Activated T-cell treated with anti-CD3 and anti-CD28 coated beads for 1 hour (primary cell): ENCODE measurements at places on chromosomes 2 and 18.

- DNase-seq, result no peak
Measured at GRCh38 chr2:105399207-105399861, 483 bp upstream of the FHL2 start.

DNA sequence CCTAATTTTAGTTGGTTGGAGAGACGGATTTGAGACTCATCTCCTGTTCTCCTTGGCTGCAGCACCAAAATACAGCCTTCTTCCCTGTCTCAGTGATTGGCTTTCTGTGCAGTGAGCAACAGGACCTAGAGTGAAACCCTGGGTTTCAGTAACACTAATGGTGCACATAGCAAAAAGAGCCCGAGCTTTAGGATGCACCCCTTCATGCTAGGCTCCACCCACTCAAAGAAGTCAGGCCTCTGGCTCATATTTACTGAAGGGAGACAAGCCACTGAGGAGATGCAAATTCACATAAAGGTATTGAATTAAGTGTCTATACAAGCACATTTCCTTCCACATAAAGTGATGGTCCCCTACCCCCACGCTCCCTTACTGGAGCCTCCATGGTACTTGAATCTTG is 131.9 kb upstream of the CHAC2 start:
- DNase-seq, result no peak

DNA sequence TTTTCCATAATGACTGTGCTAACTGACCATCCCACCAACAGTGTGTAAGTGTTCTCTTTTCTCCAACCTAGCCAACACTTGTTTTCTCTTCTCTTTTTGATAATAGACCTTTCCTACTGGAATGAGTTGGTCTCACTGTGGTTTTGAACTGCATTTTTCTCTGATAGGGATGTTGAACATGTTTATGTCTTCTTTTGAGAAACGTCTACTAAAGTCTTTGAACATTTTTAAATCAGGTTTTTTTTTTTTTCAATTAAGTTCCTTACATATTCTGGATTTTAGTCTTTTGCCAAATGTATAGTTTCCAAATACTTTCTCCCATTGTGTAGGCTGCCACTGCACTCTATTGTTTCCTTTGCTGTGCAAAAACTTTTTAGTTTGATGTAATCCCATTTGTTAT is 405.5 kb upstream of the FIGN start:
- DNase-seq, result no peak

DNA sequence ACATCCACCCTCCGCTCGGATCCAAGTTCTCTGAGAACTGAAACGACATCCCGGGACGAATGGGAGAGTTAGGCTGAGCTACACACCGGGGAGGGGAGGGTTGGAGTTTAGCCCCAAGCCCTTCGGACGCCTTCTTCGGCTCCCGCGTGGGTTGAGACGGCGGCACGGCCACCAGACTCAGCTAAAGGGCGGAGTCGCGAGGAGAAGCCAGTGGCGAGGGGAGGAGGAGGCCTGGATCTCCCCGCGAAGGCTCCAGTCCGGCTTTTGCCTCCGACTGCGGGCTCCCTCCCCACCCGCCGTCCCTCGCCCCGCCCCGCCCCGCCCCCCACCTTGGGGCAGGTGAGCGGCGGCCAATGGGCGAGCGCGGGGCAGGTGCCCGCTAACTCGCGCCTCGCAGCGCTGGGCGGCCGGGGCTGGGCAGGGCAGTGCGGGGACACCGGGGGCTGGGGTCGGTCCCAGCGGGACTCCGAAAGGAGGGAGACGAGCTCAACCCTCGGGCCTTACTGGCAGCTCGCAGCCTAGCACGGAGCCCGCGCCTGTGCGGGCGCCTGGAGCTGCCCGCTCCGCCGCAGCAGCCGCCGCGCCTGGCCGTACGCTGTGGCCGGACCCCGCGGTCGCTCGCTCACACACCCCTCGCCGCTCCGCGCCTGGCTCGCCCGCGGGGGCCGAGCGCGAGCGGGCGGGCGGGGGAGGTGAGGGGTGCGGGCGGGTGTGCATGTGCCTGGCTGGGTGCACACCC is at the start of gene EMX1:
Gene EMX1 (plus strand): TSS at position 382 of the 739 bp plus-strand sequence. CDS start 334 bp downstream, at position 716.
- peak; percentile 24 for DNase-seq

DNA sequence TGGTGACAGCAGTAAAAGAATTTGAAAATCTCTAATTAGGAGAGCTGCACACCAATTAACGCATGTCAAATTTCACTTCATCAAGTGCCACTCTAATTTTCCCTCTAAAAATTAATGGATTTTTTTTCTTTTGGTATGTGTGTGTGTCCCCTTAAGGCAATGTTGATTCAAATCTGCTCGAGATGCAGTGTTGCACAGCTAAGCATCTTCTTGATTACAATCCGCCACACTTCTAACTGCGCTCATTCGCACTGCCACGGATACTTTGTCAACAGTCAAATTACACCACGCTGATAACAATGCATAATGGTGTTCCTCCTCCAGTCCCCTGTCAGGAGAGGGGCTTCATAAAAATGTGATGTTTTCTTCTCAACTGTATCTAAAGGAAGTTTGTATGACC is 261.4 kb downstream of the MEIS1 start:
- no peak for DNase-seq

GRCh38 chr18:45877403-45877802 is 51.9 kb downstream of the SIGLEC15 start:
- no peak for DNase-seq

- DNase-seq, result no peak
Measured at GRCh38 chr2:239955989-239956817, 68.9 kb downstream of the NDUFA10 start.

- no peak for DNase-seq
Measured at GRCh38 chr2:47079515-47080412, 75.3 kb downstream of the STPG4 start.

GRCh38 chr2:240259924-240260529 is 119.6 kb upstream of the OTOS start:
- DNase-seq, result no peak

DNA sequence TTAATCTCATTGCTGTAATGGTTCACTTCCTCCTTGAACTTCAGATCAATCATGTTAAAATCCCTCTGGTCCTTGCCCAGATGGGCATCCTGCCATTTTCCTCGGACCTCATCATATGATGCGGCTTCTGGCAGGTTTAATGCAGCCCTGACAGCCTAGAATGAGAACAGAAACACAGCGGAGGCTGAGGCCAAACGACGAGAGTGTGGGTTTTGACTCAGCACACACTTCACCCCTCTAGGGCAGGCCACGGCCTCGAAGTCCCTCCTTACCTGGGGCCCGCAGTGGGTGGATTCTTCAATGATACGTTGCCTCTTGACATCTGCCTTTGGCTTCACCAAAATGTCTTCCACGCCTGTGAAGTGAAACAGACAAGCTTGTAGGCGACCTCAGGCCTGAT is 56.8 kb downstream of the POLR1A start:
- no peak for DNase-seq

GRCh38 chr2:227655454-227655853 is 11.2 kb upstream of the SCYGR5 start:
- DNase-seq, result no peak

- DNase-seq, result no peak
Measured at GRCh38 chr18:23460285-23461273, 7.5 kb downstream of the RIOK3 start.

DNA sequence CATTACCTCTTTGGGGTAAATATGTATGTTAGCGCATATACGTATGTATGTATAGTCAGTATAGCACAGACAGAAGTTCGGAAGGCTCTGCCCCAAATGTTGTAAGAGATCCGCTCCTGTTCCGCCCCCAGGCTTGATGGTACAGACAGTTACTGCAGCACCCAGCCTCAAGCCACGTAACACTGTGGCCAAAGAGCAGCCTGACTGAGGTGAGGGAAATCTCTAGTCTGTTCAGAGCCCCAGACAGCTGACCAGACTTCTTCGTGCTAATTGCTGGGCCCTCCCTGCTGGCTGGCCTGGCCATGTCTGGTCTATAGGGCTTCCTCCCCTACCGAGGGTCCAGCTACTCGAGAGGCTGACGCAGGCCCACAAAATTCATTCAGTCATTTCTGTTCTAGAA is 7.8 kb downstream of the CRACDL start:
- DNase-seq, result no peak

DNA sequence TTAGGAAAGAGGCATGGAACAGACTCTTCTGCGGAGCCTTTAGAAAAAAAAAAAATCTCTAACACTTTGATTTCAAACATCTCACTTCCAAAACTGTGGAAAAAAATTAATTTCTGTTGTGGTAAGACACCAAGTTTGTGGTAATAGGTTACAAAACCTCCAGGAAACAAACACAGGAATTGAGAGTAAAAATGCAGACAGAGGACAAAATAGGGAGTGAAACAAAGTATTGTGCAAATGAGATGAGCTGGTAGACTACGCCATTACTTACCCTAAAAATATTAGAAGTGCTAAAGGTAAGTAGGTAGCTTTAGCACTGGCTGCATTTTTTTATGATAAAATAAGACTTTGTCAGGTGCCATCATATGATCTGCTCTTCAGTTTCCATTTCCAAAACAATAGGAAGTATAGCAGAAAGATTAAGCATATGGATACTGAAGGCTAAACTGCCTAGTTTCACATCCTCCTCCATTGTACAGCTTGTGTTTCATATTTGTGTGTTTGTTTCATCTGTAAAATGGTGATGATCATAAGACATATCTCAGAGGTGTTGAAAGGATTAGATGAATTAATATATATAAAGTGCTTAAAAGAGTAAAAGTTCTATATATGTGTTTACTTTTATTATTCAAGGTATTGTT is 309.2 kb downstream of the NR4A2 start:
- DNase-seq, result no peak

DNA sequence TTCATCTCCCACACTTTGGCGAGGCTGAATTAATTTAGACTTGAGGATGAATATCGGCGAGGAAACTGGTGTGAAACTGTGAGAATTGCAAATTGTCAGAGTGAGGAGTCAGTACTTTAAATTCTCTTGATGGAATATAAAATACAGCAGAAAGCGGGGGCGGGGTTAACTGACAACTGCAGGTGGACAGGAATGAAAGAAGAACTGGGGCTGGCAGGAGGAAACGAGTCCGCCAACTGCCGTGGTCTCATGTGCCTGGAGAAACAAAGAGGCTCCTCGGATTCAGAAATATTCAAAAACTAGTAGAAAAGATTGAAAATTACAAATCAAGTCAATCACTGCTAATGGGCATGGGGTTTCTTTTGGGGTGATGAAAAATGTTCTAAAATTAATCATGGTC is 44.3 kb downstream of the MOGAT1 start:
- no peak for DNase-seq

DNA sequence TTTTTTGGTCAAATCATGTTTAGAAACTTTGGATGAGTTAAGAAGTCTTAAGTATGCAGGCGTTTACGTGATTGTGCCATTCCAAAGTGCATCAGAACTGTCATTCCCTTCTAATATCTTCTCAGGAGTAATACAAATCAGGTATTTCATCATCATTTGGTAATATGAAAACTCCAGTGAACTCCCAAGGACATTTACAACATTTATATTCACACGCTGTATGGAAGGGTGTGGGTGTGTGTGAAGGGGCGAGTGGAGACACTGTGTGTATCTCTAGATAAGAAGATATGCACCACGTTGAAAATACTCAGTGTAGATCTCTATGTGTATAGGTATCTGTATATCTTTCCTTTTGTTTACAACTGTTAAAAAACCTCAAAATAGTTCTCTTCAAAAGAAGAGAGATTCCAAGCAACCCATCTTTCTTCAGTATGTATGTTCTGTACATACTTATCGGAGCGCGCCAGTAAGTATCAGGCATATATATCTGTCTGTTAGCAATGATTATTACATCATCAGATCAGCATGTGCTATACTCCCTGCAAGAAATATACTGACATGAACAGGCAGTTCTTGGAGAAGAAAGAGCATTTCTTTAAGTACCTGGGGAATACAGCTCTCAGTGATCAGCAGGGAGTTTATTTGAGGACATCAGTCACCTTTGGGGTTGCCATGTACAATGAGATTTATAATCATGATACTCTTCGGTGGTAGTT is 29.3 kb downstream of the COX7A2L start:
- no peak for DNase-seq

DNA sequence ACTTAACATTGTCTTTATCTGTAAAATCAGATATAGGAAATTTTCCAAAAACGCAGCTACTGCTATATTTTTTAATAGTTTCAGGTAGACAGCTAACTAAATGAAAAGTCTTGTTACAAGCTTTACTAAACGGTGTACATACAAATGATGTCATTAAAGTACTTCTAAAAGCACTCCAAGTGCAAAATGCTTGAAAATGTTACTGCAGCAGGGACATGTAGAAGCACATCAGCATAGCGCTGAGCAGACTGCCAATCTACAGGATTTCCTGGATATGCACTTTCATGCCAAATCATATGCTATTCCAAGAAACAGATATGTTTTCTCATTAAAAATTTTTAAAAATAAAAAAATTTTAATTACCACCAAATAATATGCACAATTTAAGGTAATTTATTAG is 61.7 kb downstream of the SMAD2 start:
- no peak for DNase-seq

DNA sequence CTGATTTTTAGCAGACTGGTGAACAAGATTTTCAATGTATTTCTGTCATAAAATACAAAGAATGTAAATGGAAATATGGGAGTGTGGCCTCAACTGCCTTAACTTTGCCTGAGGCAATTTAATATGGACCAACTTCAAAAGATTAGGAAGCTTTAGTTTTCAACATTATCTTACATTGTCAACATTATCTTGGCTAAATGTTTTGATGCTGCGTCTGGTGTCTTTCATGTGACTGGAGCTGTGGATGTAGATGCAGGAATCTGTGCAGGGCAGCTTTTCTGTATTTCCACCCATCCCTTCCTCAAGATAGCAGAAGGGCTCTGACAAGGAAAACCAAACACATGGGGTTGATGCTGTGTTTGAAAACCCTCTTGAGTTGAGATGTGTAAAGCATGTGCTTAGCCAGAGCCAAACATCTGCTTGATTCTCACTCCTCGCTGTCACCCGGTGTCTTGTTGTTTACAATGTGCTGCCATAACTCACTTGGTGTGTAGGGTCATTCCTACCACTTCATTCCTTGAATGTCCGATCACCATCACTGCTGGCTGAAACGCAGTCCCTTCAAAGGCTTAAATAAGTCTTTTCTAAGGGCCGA is 33.0 kb downstream of the COPS8 start:
- no peak for DNase-seq

DNA sequence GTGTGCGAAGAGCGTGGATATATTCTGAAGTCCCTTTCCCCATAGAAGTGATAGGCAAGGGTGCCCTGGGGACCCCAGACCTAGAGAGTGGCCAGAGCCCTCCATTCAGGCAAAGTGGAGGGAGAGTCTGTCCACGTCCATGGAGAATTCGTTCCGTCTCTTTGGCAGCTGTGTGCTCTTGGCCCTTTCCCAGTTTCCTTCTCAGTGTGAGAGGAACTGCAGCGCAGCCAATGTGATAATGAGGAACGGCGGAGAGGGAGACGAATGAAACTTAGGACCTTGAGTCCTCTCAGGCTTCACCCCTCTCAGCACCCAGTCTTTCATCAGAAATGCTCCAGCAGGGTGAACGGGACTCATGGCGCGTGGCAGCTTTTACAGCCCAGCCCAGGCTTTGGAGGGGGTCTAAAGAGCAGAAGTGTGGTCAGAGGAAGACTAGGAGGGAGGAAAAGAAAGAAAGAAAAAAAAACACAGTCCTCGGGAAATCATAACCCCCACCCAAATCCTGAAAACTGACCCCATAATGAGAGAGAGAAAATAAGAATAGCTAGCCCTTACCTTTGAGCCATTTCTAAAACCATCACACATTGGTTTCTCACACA is 95.0 kb upstream of the RIOK3 start:
- DNase-seq, result no peak
